NCI-H774 (cell line): ENCODE measurements at places on chromosomes 6 and 20.

GRCh38 chr6:89301586-89302194 lies 13.4 kb downstream of the GABRR2 start:
- no peak for DNase-seq

- DNase-seq = no peak
Measured at GRCh38 chr6:167678102-167679101, 148.3 kb upstream of the AFDN start.

- DNase-seq = no peak
Measured at GRCh38 chr6:163415620-163416556, 1.4 kb downstream of the QKI start.

GRCh38 chr6:136501096-136501495 lies 49.1 kb downstream of the MAP7 start:
- no peak for DNase-seq

GRCh38 chr6:162684961-162685360 lies 42.6 kb downstream of the PRKN start:
- no peak for DNase-seq

- DNase-seq = peak; percentile 15
Measured at GRCh38 chr6:110476046-110476849, at the start of gene SLC22A16. SLC22A16 (minus strand) TSS chr6:110476613; CDS start chr6:110476574, 39 bp downstream.

DNA sequence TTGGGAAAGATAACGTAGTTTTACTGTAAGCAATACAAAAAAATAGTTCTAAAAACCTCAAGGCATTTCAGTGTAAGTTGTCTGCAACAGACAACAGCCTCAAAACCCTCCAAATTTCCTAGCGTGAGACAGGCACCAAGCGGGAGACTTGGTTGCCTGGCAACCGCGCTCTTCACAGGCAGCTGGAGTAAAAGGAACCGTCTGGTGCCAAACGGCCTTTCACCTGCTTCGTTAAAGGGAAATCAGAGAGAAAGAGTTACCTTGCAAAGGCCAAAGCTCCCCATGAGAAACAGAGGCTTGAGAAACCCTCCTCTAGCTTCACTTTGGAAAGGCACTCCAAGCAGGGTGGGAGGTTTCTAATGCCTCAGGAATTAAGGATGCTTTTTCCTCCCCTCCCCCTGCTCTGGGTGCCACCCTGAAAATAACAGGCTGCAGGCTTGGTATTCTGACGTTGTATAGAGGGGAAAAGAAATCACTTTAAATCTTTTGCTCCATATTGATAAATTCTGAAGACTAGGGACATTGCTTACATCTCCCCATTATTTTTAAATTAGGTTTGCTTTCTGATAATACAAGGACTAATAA lies 129.7 kb upstream of the UFL1 start:
- DNase-seq = peak; percentile 89

- no peak for DNase-seq
Measured at GRCh38 chr20:41631826-41632225, 13.6 kb upstream of the CHD6 start.

DNA sequence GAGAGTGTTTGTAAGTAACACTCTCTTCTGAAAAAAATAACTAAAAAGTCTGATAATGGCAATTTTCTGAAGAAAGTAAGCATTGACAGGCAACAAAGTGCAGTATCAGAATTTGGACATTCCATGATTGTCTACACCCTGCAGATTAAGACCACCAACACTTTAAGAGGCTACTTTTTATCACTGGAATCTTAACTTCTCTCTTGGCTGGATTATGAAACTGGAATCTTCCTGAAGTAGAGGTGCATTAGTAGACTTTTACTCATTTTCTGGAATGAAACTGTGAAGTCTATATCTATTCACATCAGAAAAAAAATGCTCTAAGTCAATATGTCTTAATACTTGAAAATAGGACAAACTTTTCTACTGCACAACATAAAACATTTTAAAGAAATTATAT lies 547.5 kb downstream of the COL12A1 start:
- DNase-seq = no peak

DNA sequence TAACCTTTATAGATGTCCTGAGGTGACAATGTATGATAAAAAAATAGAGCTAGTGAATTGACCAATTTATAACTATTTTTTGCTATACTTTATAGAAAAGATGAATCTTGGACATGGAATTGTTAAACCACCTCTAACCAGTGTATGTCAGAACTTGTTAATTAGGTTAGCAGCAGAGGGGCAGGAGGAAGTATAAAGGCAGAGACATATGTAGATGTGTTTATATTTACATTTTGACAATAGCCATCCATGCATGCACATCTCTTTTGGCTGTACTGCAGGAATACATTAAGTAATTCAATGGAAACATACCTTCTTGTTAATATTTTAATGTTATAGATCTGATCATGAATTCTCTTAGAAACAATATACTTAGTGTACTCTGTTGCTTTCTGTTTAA lies 254.6 kb upstream of the NT5E start:
- no peak for DNase-seq

DNA sequence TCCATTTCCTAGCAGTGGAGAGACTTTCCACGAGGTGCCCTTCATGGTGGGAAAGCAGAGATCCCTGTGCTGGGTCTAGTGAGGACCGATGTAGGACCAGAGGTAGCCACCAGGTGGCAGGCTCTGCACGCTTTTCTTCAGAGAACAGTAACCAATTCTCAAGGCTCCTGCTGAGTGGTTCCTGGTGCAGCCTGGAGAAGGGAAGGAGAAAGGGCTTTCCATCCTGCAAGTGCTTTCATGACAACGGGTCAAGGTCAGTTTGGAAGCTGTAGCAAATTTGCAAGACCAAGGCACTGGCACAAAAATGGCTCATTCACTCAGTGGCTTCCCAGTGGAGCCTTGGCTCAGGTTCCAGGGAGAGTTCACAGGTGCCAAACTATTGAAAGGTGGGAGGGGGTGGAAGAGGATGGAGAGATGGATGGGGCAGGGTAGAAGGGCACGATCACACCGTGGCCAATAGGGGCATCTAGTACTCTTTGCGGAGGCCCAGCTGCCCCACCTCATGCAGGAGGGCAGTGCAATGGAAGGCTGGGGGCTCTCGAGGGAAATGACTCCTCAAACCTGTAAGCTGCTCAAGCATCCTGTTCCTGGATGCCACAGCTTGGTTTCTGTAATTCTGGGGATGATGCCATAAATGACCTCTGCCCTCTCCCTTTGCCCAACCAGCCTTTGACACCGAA lies 25.5 kb upstream of the KCNK16 start:
- DNase-seq = peak; percentile 40

DNA sequence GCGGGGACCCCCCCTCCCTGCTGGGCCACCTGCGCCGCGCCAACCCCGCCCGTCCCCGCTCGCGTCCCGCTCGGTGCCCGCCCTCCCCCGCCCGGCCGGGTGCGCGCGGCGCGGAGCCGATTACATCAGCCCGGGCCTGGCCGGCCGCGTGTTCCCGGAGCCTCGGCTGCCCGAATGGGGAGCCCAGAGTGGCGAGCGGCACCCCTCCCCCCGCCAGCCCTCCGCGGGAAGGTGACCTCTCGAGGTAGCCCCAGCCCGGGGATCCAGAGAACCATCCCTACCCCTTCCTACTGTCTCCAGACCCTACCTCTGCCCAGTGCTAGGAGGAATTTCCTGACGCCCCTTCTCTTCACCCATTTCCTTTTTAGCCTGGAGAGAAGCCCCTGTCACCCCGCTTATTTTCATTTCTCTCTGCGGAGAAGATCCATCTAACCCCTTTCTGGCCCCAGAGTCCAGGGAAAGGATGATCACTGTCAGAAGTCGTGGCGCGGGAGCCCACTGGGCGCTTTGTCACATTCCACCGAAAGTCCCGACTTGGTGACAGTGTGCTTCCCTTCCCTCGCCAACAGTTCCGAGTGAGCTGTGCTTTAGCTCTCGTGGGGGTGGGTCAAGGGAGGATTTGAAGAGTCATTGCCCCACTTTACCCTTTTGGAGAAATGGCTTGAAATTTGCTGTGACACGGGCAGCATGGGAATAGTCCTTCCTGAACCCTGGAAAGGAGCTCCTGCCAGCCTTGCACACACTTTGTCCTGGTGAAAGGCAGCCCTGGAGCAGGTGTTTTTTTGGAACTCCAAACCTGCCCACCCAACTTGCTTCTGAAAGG lies 2.1 kb downstream of the VEGFA start:
- DNase-seq = no peak

DNA sequence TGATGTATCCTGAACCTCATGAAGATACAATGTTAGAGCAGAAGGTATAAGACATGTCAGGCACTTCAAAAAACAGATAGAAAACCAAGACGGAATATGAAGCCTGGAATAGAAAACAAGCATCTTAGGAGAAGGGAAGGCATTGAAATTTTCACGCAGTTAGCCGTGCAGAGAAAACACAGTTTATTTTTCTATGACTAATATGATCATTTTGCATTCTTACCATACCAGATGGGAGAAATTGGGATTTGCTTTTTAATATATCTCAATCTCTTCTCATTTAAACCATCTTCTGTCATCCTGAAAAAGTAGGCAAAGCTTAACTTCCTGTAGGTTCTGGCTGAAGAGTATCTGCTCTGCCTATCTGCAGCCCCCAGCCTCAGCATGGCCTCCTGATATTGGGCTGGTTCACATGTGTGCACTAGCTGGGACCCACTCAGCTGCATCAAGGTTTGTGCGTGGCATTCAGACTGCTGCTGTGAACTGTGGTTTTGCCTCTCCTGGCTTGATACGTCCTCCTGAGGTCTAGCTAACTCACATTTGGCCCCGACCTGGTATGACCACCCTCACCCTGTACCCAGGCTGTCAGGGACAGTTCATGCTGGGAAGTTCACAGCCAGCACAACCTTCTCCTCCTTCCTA lies 392.5 kb upstream of the SASH1 start:
- DNase-seq = no peak

DNA sequence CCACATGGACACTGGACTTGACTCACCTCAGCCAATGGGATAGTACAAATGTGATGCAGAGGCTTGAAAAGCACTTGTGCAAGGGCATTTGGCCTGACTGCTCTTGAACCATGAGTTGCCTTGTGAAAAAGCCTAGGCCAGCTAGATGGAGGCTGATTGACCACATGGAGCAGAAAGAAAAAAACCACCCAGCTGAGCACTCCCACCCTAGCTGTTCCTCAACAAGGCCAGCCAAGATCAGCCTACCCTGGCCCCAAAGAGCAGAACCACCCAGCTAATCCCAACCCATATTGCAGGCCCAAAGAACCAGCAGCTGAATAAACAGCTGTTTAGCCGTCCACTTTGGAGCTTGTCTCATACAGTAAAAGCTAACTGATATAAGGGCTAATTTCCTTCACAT lies 36.7 kb downstream of the PXDC1 start:
- DNase-seq = no peak

DNA sequence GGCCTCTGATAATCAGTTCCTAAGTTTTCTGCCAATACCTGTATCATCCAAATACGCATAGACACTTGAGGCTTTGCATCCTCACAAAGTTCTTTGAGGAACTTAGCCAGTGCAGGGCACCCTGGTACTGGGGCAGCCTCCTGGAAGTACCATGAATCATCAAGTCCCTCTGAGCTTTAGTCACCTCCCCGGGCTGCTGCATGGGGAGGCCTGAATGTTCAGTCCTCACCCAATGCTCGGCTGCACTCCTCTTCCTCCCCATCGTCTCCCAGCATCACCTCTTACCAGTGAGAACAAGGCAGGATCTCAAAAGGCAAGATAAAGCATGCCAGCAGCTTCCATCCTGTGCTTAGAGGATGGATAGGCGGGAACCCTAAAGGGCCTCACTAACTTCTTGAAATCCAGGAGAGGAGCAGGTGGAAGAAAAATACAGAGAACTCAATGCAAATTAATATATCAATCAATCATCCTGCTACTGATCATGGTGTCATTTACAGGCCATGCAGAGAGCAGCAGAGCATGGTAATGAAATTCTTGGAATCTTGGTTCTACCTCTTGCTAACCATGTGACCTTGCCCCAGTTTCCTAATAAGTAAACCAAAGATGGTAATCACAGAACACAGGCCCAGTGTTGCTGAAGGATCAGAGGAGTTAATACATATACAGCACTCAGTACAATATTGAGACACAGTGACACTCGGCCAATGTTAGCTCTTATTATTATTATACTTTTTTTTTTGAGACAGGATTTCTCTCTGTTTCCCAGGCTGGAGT lies 4.7 kb upstream of the CCN6 start:
- DNase-seq = no peak

DNA sequence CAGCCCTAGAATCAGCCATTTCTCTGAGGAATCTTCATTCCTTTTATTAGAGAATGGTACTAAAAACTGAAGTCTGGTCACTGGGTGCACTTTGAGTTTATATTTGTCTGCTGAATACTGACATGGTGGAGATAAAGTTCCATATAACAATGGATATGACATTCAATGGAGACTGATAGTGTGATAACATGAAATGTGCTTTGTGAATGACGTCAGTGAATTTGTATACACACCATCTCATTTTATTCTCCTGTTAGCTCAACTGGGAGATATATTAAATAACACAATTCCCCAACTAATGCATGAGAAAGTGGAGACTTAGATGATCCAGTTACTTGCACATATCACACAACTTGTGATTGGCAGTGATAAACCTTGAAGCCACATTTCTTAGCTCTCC lies 446.7 kb downstream of the DOK5 start:
- DNase-seq = no peak

- peak; percentile 99 for DNase-seq
Measured at GRCh38 chr6:73653571-73654424, at the start of gene SLC17A5. SLC17A5 (minus strand) TSS chr6:73653992; CDS start chr6:73653886, 106 bp downstream.

DNA sequence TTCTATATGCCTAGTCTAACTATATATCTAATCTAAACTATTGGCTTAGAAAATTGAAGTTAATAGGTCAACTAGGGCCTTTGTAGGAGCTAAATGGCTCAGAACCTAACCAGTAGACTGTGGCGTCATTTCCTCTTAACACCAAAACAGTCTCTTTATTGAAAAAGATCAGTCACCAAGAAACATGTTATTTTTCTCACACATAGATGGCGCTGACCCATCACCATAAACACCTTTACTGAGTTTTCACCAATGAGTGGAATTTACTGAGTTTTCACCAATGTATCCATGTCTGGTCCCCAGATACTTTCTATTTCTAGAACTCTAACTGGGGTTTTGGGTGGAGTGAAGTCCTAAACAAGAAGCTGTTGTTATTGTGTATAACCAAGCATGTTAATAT lies 636.0 kb downstream of the BCKDHB start:
- DNase-seq = no peak

DNA sequence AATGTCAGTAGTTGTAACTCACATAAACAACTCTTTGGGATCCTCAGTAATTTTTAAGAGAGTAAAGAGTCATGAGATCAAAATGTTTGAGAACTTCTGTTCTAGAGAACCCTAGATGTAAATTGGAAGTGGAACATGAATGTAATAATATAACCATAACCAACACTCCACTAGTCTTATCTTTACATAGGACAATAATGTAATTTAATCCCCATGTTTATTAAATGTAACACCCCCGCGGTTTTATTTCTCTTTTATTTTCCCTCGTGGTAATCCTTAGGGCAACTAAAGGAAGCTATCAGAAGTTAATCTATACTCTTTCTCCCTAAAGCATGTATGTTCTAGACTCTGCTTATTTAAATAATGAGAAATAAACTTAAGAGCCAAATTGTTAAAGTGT lies 54.4 kb downstream of the ZNF292 start:
- DNase-seq = no peak
